Activated CD8-positive, alpha-beta memory T cell treated with anti-CD3 and anti-CD28 coated beads for 1 hour (primary cell): ENCODE measurements at places on chromosomes 6 and 20.

- DNase-seq, result no peak
These were observed 389.8 kb downstream of the GRIK2 start for GRCh38 chr6:101783287-101783686.

- DNase-seq, result no peak
These were observed 215.0 kb downstream of the SLC24A3 start for GRCh38 chr20:19427480-19427879.

DNA sequence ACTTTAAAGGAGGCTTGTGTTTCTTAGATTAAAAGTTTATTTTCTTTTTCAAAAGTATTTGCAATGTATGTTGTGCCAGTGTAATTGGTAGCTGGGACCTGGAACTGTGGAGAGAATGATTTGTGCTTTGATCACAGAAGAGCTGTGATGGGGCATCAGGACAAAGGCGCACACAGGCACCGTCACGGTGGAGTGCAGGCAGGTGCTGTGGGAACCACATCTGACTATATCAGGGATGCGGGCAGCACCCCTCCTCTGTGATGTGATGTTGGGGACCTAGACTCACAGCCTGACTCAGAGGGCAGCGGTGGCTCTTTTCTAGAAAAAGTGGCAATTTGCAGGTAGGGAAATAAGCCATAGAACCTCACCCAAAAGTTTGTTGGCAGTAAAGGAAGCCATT lies 34.5 kb downstream of the SYTL3 start:
- peak; percentile 31 for DNase-seq

DNA sequence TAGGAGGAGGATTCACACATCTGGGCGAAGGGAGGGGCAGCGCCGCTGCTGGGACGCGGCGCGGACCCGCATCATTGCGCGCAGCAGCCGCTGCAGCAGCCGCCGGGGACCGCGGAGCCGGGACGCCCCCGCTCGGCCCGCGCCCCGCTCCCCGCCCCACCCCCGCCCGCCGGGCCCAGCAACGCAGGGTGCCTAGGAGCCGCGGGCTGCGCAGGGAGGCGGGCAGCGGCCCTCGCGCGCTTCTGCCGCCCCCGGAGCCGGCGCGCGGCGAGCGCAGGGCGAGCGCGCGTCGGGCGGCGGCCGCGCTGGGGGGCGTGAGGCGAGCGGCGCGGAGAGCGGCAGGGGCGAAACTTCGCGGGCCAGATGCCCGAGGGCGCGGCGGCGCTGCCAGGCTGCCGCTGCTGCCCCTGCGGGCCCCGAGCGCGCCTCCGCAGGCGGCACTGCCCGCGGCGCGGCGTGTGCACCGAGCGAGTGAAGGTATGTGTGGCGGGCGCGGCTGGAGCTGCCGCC lies at the start of gene NKAIN2:
NKAIN2 (plus strand) TSS at position 362 of the 510 bp plus-strand sequence.
- DNase-seq, result no peak

GRCh38 chr6:158033751-158034702 lies 52.4 kb downstream of the SYNJ2 start:
- DNase-seq, result no peak

DNA sequence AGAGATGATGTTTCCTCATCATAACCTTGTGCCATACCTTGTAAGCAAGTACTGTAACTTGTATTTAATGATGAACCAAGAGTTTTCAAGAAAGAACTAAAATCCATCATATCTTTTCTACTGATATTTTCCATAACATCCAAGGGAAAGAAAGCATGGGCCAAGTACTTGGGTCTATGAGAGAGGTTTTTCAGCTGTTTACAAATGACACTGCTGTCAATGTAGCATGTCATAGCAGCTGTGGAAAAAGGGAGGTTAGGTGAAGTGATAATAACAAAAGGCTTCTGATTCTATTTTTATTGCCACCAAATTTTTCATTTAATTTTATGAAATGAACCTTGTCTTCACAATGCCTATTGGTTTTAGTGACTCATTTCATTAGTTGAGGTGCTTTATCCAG lies 482.3 kb downstream of the LMBRD1 start:
- DNase-seq, result no peak

GRCh38 chr6:158793432-158793831 lies 25.7 kb downstream of the EZR start:
- DNase-seq, result no peak

DNA sequence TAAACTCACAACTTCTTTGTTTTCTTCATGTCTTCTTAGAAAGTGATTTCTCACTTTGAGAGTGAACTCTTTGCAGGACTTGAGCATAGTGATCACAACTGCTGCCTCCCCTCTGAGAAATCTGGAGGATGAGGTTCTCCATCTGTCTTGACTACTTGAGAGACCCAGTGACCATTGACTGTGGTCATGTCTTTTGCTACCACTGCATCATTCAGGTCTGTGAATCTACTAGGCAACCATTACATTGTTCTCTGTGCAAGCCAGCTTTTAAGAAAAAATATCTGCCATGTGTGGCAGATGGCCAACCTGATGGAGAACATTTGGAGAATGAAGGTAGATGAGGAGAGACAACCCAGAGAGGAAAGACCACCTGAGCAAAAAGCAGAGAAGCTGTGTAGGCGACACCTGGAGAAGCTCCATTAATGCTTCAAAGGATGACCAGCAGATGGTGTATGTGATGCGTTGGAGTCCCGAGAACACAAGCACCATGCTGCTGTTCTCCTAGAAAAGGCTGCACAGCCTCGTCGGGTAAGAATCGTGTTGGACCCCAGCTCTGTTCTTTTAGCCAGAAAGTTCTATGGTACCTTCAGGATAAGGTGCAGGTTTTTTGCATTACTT lies 25.1 kb upstream of the TRIM26 start:
- DNase-seq, result no peak

GRCh38 chr6:169395080-169395805 lies 141.6 kb upstream of the THBS2 start:
- DNase-seq, result no peak

DNA sequence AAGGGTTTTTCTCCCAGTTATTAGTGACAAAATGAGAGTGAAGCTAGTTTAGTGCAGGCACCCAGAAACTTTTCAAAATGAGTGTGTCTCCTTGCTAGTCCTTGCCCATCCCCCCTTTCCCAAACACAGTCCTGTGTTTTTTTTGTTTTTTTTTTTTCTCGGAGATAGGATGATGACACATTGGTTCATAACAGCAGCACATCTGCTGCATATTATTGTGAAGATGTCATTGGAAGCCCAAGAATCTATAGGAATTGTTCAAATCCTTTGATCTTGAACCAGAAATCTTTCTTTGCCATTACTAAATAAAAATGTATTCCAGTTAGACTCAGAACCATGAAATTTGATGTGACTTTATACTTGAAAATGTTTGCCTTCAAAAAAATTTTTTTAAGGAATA lies 162.4 kb downstream of the FRK start:
- no peak for DNase-seq

DNA sequence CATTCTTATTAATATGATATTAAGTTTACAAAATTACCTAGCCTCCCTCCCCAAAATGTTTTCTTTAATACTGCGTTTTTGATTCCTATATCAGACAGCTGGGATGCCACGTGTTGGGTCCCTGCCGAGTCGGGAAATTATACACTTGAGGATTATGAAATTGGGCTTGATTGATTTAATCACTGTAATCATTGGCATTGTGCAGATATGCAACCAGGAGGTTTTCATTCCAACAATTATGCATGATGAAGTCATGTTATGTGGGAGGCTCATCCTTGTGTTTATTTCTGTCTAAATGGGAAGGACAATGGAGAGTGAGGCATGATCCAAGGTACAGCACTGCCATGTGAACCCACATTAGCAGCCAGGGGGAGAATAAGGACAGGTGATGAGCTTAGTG lies 30.6 kb upstream of the RIPOR2 start:
- DNase-seq, result no peak

DNA sequence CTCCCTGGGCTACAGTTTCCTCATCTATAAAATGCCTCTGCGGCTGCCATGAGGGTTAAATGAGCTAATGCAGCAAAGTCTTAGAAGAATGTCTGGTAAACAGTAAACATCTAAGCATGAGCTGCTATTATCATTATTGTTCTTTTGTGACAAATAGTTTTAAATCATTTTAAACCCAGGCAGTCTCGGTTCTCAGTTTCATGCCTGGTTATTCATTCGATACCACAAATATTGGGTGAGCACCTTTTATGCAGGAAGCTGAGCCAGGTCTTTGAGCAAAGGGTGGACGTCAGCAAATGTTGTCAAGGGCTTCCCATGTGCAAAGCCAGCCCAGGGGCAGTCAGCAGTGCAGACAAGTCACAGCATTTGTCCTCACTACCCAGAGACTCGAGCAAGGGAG lies 128.7 kb downstream of the NFATC2 start:
- DNase-seq, result no peak

DNA sequence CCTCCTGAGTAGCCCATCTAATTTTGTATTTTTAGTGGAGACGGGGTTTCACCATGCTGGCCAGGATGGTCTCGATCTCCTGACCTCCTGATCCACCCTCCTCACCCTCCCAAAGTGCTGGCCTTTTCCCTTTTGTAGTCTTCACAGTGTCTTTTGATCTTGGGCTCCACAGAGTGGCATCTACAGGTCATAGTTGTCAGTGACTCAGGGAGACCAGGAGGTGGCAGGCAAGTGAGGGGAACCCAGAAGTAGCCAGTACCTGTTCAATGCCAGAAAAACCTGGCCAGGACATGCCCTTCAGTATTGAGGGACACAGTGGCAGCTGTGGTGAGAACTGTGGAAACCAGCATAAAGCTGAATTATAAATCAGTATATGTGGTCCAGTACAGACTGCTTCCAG lies 19.6 kb downstream of the RPP21 start:
- DNase-seq, result no peak

DNA sequence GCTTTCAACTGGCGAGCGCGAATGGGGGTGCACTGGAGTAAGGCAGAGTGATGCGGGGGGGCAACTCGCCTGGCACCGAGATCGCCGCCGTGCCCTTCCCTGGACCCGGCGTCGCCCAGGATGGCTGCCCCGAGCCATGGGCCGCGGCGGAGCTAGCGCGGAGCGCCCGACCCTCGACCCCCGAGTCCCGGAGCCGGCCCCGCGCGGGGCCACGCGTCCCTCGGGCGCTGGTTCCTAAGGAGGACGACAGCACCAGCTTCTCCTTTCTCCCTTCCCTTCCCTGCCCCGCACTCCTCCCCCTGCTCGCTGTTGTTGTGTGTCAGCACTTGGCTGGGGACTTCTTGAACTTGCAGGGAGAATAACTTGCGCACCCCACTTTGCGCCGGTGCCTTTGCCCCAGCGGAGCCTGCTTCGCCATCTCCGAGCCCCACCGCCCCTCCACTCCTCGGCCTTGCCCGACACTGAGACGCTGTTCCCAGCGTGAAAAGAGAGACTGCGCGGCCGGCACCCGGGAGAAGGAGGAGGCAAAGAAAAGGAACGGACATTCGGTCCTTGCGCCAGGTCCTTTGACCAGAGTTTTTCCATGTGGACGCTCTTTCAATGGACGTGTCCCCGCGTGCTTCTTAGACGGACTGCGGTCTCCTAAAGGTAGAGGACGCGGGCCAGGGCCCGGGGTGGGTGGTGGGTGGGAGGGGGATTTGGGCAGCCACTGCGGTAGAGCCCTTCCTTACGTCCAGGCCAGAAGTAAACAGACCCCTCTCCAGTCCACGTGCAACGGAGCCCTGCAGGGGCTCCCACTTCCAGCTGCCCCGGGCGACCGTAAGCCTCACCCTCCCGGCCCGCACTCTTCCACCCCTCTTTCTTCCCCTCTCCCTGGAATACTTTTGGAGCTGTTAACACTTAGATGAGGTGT lies 998 bp downstream of the BMP2 start:
- DNase-seq, result no peak

DNA sequence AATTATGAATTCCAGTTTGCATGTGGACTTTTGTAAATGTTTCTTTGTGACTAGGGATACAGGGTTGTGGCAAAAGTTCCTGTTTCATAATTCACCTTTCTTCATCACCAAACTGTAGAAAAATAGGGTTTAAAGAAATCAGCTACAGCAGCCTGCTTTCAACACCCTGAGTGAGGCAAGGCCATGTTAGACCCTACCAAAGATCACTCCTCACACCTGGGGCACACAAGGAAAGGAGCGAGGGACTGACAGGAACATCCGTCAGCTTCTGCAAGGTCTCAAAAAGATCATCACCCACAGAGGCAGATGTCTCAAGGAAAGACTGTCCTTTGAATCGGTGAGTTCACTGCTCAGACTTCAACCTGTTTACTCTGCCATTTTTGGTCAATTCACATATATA lies 10.5 kb upstream of the STX11 start:
- no peak for DNase-seq

DNA sequence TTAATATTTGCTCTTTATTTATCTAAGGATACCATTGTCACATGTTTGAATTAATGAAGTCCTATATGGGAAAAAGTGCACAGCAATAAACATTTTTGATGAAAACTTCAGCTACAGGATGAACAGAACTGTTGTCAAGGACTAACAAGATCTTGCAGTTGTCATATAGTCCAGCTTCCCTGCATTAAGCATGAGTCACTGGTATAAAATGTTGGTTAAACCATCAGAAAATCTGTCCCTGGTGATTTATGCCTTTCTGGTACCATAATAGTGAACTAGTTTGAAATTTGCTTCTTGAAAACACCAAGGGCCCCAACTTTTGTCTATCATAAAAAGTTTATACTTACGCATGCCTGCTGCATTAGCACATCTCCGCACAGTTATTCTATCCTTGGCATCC lies 60.4 kb upstream of the RSPO3 start:
- no peak for DNase-seq

DNA sequence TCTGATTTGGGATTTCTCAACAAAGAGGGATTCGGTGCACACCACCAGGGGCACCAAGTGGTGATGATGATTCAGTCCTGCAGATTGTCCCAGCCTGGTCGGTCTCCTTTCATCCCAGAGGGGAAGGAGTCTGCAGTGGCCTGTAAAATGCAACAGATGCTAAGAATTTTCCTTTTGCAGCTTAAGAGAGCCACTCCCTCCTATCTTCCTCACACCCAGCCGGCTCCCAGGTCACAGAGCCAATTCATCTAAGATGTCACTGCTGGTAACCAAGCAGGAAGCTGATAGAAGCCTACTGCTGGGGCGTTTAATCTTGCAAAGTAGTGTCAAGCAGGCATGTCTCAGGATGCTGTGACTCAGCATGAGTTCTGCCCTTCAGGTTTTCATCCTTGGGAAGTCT lies 203.8 kb upstream of the LRFN2 start:
- DNase-seq, result no peak

- no peak for DNase-seq
These were observed 14.9 kb downstream of the RCAN2 start for GRCh38 chr6:46476301-46476700.
